ENCODE measurements at places on chromosomes 3 and 15.

- no peak for DNase-seq
Observed at GRCh38 chr3:13150624-13151023, 77.4 kb upstream of the IQSEC1 start.

DNA sequence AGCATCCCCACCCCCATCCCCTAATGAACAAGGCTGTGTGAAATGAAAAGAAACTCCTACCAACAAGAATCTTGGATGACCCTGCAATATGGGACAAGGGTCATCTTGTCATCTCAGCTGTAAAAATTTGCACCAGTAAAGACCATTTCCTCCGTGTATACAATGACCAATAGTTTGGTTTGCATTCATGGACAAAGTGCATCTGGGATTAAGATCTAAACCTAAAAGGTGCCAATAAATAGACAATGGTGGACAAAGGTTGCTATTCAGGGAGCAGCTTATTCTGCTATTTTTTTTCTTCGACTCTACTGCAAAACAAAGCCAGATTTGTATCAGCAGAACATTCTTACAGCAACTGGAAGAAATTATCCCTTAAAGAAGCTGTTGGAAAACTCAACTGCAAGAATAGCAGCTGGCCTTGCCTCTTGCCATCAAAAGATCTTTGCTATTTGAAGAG, 8.0 kb downstream of the MGLL start:
- DNase-seq, result no peak

DNA sequence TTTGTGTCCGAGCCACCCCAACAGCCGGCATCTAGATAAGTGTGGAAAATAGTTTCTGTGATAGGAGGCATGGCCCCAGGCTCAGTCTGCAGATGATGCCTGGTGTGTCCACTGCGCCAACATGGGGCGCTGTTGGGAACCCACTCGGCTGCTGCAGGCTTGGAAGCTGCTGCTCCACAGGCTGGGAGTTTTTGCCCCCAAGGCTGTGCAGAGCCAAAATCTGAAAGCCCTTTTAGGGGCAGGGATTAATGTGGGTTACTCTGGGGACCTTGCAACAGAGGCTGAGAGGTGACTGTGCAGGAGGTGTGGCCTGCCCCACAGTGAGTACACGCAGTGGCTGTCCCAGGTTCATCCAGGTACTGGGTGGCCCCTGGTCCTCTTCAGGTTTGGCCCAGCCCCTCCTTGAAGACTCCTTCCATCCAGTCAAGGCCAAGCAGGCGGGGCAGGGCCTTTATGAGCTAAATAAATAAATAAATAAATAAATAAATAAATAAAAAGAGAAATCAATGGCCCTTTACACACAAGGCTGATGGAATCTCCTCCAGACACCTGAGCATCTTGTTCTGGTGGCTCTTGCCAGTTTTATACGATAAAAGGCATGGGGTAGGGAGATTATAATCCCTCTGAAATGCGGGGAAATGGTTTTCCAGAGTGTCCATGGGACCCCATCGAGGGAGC, 73.8 kb downstream of the AAGAB start:
- DNase-seq, result no peak

DNA sequence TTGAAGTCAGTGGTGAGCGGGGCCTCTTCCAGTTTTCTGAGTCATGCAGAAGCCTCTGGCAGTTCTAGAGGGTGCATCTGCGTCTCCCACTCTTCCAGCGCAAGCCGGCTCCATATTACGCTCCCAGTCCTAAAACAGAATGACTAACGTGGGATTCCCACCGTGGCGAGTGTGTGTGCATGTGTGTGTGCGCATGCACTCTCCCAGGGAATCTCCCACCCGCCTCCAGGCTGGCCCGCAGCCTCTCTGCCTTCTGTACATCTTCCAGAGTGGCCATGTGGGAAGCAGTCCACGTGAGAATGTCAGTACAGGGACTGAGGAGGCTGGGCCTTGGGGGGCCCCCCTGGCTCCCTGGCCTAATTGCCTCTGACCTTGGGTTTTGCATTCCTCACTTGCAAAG, 87.7 kb downstream of the LSM3 start:
- peak; percentile 72 for DNase-seq

DNA sequence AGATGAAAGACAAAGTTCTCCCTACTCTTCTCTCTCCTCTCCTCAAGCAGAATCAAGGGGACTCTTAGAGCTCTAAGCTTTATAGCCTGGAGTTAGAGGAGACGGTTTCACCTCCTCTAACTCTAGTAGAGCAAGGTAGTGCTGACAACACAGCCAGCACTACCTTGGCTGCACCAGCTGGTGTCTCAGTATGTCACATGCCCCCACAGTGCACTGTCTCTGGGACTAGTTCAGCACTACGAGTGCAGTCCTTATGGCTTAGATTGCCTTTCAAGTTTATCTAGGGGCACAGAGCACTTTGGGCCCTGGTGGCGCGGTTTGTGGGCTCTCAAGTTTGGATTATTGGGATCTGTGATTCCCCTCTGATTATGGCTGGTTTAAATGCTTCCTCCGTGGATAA, 614.1 kb upstream of the NECTIN3 start:
- no peak for DNase-seq

DNA sequence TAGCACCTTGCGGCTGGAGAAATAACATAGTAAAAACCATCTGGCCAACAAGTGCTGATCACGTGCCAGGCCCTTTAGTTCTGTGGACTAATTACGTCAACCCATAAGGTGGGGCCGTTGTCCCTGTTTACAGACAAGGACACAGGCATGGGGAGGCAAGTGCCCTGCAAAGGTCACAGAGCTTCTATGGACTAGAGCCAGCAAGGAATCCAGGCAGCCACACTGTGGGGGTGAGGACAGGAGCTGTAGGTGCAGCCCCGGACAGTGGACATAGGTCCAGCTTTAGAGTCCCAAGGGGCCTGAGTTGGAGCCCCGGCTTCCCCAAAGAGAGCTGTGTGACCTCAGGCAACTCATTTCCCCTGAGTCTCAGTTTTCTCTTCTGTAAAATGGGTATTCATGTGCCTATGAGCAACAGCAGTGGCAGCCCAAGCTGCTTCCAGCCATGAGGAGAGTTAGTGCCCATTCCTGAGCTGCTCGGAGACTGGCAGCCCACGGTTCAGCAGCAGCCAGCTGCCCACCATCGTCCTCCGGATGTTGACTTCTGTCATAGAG, 13.9 kb downstream of the CHST13 start:
- DNase-seq, result peak; percentile 7

DNA sequence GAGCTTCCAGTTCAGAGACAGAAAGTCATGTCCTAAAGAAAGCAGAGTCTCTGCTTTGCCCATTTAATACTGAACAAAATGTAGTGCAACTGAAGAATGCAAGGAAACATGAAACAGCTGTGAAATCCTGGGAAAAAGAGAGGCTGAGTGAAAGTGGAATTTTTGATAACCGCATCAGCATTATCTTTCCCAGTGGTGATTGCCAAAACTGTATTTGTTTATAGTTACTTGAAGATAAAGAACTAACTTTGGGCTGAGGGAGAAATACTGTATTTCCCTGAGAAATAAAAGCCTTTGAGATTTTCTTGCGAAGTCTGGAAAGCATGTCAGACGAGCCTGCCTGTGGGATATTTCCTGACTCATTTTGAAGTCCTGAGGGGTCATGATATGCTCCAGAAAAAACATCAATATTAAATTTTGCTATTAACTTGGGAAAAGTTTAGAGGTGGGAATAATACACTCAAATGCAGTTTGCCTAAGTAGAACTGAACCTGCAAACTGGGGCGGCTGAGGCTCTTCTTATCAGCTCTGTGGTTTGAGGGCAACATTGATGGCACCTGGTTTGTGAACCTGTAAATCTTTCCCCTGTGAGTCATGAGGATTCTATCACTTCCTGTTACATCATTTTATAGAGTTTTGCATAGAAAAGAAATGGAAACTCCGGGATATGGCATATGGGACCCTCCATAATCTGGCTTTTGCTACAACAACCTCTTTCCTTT, 855.3 kb downstream of the MCTP2 start:
- DNase-seq, result peak; percentile 51

GRCh38 chr15:36361351-36361870, 218.0 kb upstream of the CDIN1 start:
- DNase-seq, result peak; percentile 44

- peak; percentile 96 for DNase-seq
Observed at GRCh38 chr3:106688464-106688863, 688.8 kb upstream of the CCDC54 start.

DNA sequence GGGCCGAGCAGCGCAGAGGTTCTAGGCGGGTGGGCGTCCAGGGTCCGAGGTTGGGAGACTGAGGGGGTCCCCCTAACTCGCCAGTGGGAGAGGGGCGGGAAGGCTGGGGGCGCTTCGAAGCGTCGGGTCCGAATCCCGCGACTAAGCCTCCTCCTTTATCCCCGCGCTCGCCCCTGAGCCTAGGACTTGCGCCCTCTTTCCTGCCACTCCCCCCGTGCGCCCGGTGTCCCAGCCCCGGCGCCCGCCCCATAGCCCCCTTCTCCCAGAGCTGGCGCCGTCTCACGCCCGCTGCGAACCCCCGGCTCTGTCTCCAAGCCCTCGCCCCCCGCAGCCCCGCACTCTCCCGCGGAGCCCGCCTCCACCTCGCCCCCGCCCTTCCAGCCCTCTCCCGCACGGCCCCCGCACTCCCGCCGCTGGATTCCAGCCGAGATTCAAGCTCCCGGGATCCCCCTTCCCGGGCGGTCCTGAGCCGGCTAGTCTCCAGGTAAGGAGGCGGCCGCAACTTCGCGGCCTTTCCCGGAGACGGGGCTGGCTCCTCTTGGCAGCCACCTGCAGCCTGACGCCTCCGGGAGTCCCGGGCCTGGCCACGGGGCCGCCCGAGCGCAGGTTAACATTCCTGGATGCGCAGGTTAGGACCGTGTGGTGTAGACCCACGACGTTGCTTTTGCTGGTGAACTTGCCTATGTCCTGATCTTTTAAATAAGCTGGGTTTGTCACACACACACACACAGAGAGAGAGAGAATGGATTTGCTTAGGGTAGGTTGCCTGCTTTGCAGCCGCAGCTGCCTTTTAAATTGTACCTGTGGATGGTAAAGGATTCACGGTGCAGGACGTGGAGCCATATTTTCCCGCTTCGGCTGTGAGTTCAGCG, 563 bp downstream of the PXYLP1 start:
- DNase-seq, result no peak

GRCh38 chr3:55725681-55726500, 238.8 kb upstream of the WNT5A start:
- no peak for DNase-seq

DNA sequence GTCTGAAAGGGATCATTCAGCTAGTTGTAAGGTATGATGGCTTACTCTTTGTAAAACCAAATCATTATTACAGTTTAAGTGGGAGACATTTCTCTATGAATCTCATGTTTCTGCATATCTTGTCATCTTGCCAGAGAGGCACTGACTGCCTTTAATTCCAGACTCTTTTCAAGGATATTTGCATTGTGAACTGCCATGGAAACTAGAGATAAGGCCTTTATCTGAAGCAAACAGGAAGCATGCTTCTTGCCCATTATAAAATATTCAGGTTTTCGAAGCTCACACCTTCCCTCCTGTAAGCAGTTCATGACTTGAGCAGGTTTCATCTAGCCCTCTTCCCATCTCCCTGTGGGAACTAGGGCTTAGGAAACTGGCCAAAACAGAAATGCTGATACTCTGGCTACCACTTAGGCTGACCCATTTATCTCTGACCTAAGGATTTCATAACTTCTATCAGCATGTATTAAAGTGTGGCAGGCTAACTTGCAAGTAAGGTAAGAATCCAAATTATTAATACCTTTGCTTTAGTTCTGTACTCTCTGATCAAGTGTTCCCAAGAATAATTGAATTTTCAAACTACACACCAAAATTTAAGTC, 326.6 kb upstream of the ALCAM start:
- DNase-seq, result no peak

GRCh38 chr3:42476225-42477125, 26.0 kb upstream of the VIPR1 start:
- DNase-seq, result no peak

DNA sequence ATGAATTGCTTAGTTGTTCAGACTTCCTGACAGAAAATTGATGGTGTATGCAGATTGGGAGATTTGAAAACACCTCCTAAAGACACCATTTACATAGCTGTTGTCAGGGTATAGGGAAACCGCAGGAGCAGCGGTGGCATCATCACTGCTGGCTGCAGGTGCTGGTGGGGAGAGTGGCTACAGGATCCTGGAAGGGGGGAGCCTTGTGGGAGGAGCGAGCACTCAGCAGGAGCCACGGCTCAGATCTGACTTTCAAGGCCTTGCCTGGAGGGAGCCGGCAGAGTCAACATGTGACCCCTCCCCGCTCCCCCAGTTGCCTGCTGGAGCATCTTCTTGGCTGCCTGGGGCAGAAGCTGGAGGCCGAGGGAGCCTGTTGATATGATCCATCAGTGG, 26.1 kb downstream of the EDEM1 start:
- no peak for DNase-seq

GRCh38 chr15:94294556-94294955, 63.2 kb downstream of the MCTP2 start:
- DNase-seq, result peak; percentile 1

- DNase-seq, result no peak
Observed at GRCh38 chr3:35946854-35947515, 307.7 kb downstream of the ARPP21 start.

DNA sequence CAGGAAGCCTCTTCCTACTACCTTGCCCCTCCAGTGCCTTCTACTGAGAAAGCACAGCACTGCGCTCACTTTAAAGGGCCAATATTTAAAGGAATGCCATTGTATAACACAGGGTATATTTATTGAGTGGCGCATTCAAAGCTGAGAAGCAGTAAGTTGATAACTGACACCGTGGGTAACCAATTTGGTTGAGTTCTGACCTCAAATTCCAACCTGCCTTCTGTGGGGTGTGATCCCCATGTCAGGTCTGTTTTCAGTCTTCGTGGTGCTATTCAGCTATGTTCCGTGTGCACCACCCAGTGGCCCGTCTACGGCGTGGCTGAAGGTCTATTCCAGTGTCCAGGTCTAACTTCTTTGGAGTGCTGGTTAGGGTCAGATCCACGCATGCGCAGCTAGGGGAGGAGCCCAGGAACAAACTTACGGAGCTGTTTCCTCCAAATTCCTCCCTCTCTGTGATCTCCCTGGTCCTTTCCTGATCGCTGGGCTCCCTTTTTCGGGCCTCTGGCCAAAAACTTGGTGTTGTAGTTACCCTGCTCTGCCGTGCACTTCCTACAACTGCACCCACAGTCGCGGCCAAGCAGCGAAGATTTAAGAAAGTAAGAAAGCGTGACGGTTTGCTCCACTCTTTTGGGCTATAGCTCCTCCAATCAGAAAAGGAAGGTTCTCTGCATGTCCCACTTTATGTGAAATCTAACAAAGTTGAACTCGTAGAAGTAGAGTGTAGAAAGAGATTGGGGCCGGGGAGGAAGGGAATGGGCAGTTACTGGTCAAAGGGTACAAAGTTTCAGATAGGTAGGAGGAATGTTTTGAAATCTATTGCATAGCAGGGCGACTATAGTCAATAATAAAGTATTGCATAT, 7.7 kb downstream of the LRRC2 start:
- DNase-seq, result peak; percentile 90

- DNase-seq, result peak; percentile 78
Observed at GRCh38 chr3:107956991-107957900, 133.6 kb downstream of the CD47 start.

GRCh38 chr3:171783626-171784025, 26.7 kb downstream of the PLD1 start:
- DNase-seq, result no peak

Measured in foreskin fibroblast (primary cell).